ENCODE measurements at places on chromosomes 3 and 15. TPM values are rescaled to one million over a fixed set of nuclear protein-coding genes. Genes with fewer than 3 reads are reported as not detected.
A peak's percentile ranks its signal among the peaks of the same experiment; 100 is the strongest.

Gene GCNT3
- 7.7 TPM for total RNA-seq

DNA sequence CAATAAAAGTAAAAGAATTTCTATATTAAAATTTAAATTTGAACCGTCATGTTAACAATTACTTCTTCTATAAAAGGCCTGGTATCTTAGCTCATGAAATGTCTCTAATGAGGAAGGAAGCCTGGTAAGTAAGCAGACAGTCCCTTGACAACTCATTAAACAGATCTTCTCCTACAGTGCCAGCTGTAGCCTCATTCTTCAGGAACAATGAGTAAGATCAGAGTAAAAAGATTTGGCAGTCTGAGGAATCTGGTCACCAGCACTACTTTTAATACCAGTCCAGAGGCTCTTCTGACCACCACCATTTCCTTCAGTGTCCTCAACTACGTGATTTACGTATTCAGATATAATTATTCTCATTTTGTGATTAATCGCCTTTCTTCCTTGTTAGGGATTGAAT is 955.0 kb upstream of the ALCAM start:
- DNase-seq, result no peak

- no peak for DNase-seq
Observed at GRCh38 chr3:169764312-169764881, 463 bp downstream of the TERC start.

GRCh38 chr3:161273589-161274218 is 52.6 kb downstream of the NMD3 start:
- peak; percentile 28 for DNase-seq

Gene FOXB1
- not detected for total RNA-seq

DNA sequence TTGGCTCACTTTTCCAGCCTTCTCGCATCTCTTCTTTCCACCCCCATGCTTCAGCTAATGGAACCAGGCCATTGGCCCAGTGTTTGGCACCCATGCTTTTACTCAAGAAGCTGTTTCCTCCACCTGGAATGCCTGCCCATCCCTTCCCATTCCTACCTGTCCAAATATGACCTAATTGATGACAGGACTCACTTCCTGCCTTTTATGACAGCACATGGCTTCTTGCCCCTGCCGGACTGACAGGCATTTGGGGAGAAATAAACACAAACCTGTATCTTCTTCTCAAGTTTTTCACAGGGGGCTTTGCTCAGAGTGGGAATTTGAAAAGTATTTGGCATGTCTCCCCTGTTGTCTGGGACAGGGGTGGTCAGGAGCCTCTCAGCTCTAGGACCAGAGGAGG is 120.1 kb downstream of the ABHD5 start:
- no peak for DNase-seq

DNA sequence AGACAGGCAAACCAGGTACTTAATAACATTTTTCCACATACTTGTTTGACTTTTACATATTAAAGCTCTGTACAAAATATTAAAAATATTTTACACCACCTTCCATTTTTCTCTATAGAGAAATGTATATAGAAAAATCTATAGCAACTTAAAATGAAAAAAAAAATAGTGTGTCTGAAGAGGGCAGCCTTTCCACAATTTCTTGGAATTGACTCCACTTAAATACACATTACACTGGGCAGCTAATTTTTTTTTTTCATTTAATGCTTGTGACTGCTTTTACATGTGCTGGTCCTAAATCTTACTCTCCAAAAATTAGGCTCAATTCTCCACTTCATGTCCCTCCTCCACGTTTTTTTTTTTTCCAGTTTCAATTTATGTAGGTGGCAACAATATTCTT is 427.0 kb upstream of the RBMS3 start:
- DNase-seq, result no peak

Gene FAM81A
- total RNA-seq, result 0.18 TPM
